ENCODE measurements at places on chromosomes 13 and 19.

DNA sequence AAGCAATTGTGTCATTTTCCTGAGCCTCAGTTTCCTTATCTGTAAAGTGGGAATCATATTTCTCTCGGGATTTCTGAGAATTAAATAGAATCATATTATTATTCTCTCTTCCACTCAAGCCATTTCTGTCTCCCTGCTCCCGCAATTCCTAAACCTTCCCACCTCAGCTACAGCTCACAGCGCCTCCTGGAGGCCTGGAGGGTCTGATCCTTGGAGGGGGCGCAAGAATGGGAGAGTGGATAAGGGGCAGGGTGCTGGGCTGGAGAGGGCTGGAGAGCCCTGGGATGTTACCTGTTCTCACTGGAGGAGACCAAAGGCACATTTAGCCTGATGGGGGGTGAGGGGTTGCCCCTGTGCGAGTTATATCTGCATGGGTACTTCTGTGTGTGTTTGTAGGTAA, 31.1 kb upstream of the CYP2S1 start:
- DNase-seq, result no peak

- DNase-seq, result peak; percentile 36
These were observed 181.2 kb downstream of the FGF9 start for GRCh38 chr13:21852043-21852442.

DNA sequence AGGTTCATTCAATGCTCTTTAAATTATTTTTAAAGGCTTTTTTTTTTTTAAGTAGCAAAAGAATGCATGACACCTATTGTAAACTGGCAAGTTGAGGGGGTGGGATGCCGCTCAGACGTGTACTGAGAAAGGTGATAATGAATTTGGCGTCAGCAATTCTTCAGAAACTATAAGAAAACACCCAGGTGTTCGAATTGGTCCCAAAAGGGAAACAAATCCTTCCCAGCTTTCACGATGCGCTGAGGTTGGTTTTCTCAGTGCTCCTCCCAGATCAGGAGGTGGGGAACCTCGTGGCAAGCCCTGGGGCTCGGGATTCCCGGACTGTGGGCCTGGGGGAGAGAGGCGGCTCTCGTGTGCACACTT, 543 bp upstream of the FAM124A start:
- DNase-seq, result no peak

- peak; percentile 100 for DNase-seq
These were observed at the start of gene NUCB1 for GRCh38 chr19:48899781-48900476. Gene NUCB1 (plus strand): TSS chr19:48900312. CDS start chr19:48900797, 485 bp downstream.

DNA sequence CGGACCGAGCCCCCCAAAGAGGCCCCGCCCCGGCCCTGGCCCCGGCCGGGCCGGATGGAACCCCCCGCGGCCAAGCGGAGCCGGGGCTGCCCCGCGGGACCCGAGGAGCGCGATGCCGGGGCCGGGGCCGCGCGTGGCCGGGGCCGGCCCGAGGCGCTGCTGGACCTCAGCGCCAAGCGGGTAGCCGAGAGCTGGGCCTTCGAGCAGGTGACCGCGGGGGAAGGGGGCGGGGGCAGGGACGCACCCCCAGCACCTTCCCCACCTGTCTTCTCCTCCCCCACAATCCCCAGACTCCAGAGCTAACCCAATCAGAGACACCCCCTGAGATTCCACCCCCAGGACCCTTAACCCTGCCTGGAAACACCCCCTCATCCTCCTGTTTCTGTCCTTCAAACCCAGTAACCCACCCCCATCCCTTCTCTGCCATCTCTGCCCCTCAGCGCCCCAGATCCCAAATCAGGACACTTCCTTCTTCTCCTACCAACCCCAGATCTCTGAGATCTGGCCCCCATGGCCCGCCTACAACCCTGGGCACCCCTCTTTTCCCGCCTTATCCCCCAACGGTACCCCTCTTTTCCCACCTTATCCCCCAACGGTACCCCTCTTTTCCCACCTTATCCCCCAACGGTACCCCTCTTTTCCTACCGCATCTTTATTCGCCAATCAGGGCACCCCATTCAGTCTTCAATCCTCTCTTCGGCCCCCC, 505 bp downstream of the ZSWIM4 start:
- DNase-seq, result peak; percentile 51
